Frontal cortex (tissue), 4 donors: ENCODE measurements at places on chromosomes 16 and 17. TPM values are rescaled to one million over a fixed set of nuclear protein-coding genes. Genes with fewer than 3 reads are reported as not detected.

GRCh38 chr16:3223913-3224515 is 10.9 kb downstream of the ZNF200 start:
- no peak for DNase-seq

- no peak for DNase-seq
Measured at GRCh38 chr16:69199382-69199781, 12.4 kb downstream of the SNTB2 start.

GRCh38 chr16:75343941-75344340 is 89.4 kb downstream of the CFDP1 start:
- no peak for DNase-seq

DNA sequence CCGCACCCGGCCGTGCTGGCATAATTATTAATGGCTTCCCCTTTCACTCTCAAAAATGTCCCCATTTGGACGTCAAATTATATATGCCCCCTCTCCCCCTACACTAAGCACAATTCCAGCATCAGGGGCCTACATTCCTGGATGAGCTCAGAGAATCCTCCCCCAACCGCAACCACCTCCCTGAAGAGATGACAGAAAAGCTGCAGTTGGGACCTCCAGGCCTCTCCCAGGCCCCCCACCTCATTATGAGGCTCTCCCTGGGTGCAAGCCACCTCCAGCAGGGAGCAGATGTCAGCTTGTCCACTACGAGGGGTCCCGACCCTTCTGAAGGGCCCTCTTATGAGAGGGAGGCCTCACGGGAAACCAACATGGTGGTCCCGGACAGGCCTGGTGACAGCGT is 18.5 kb upstream of the NCBP3 start:
- no peak for DNase-seq

DNA sequence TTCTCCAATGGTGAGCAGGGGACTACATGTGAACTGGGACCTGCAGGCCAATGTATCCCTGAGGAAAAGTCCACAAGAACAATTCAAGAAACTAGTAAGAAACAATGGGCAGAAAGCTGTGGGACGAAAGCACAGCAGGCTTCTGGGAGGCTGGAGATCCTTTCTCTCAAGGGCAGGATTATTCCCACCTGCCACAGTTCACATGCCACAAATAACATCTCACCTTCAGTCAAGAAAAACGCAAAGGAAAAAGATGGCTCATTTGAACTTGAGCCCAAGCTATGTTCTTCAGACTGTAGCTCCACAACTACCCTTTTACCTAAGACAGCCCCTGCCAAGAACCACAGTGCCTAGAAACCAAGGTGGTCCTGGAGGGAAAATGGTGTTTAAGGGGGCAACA is 13.0 kb downstream of the HAS3 start:
- DNase-seq, result no peak

DNA sequence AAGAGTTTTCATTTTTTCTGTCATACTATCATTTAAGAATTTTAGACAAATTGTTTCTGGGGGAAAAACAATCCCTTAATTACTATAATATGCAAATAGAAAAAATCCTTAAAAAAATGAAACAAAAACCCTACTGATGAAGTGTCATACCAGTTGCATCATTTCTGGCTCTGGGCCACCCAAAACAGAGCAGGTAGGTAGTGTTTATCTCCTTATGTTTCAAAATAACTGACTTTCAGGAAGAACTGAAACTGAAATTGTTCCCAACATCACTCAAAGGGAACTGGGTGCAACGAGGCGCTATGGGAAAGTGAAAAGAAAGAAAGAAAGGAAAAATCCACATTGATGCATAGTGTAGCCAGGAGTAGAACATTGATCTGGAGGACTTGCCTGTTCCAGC is 653.1 kb upstream of the SOX9 start:
- DNase-seq, result no peak

DNA sequence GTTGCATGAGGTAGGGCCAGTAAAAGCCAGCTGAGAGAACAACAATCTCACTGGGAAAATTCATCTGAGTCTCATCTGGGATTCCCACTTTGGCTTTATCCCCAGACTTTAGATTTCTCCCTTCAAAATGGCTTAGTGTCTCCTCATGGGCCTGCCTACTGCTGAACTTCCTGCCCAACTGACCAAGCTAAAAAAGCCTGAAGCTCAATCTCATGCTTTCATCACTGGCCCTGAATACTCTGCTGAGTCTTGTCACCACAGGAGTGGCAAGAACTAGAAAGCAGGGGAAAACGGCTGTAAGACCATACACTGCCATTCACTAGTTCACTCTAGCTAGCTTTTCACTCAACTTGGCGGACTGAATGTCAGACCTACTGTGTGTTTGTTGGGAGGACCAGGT is 96.4 kb upstream of the NOG start:
- no peak for DNase-seq

GRCh38 chr16:31471875-31472708 is at the start of gene TGFB1I1:
TGFB1I1 (plus strand) TSS chr16:31472152; CDS start chr16:31472189, 37 bp downstream.
- DNase-seq, result peak; percentile 69

DNA sequence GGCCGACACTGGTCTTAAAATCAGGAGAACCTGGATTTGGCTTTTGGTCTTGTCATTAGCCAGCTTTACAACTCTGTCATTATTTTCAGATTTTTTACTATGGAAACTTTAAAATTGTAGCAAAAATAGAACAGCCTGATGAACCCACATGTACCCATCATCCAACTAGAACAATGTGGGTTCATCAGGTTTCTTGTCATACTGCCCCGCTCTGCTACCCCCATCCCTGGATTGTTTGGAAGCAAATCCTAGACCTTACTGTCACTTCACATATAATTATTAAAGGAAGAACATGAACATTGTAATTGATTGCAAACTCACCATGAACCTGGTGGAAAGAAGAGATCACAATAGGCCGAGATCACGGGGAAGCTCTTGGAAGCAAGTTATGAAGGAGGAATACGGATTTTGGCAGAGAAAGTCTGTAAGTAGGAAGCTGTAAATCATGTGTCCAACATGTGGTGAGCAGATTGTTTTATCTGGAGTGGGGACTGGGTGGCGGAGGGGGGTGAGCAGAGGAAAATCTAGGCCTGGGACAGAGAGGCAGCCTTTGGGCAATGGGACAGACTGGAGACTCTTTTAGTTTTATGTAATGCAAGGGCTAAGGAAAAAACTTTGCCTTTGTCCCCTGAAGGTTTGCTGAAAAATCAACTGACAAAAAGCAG is 67.0 kb downstream of the PITPNC1 start:
- DNase-seq, result no peak

GRCh38 chr17:76747716-76748363 is 9.9 kb downstream of the MFSD11 start:
- DNase-seq, result no peak

GRCh38 chr17:7857713-7858521 is at the start of gene CYB5D1:
CYB5D1 (plus strand) TSS chr17:7858003; CDS start chr17:7858135, 132 bp downstream.
- DNase-seq, result peak; percentile 70

GRCh38 chr16:72400257-72401083 is 228.5 kb upstream of the PMFBP1 start:
- DNase-seq, result peak; percentile 39

- DNase-seq, result no peak
Measured at GRCh38 chr16:66656547-66656946, 40.0 kb downstream of the CMTM4 start.

DNA sequence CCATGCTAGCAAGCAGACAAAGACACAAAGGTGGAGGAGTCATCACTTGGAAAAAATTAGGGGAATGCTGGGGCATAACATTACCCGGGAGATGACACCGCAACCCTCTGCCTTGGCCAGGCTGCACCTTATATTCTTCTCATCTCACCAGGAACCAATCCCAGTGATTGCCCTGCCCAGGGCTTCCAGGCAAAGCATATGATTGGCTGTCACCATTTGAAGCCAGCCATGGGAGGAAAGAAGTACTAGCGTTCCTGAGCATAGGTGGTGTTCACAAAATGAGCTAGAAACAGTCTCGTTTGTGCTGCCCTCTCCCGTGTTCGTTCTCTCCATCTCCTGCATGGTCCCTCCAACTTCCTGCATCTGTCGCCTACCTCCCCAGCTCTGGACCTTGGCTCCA is 29.6 kb downstream of the TEKT5 start:
- DNase-seq, result no peak

- DNase-seq, result peak; percentile 65
Measured at GRCh38 chr16:66935314-66936011, at the start of gene CES2. CES2 (plus strand) TSS chr16:66935516; CDS start chr16:66935636, 120 bp downstream.

DNA sequence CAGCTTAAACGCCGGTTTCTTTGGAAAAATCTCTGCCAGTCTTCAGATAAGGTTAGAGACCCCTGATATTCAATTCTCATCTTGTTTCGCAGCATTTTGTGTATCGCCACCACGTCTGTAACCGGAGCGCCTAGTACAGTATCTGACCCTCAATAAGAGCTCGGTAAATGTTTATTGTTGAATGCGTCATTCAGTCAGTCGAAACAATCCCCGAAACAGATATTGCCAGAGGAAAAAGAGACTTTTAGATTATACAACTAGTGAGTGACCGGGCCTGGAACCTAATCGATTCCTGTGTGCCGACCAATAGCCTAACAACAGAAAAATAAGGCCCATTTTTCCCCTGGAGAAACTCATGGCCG is 626 bp downstream of the PELP1 start:
- DNase-seq, result peak; percentile 11

DNA sequence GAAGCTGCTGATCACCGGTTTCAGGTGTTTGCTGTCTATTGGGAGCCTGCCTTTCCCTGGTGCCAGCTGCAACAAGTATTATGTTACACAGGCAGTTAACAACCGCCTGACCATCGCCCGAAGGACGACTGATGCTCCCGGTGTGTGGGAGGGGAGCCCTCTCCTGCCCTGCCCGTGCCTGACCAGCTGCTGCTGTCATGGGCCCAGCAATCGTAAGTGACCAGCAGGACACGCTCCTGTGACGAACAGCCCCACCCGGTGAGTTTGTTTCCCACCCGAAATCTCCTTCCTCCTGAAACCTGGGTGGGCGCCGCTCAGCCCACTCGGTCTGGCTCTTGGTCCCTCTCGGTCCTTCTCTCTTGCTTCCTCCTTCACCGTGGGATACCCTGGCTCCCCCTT is 17.9 kb upstream of the UBE2I start:
- no peak for DNase-seq

GRCh38 chr17:38358586-38359513 is 7.2 kb downstream of the SOCS7 start:
- no peak for DNase-seq

- DNase-seq, result peak; percentile 70
Measured at GRCh38 chr17:32998111-32998886, 6.7 kb downstream of the SPACA3 start.

DNA sequence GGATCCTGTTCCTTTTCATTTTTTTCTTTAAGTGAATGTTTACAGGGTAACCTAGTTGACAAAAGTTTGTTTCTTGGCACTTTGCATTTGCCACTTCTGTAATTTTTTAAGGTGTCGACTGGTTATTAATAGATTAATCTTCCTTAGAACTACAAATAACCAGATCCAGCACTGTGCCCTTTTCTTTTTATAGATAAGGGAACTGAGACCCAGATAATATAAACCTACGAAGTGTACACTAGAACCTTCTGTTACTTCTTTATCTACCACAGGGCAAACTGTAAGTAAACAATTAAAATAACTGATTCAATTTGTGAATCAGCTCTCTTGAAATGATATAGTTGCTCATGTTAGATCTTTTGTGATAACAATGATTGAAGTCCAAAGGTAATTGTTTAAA is 55.4 kb downstream of the NLK start:
- DNase-seq, result no peak

GRCh38 chr17:8825802-8826201 is 26.6 kb upstream of the MFSD6L start:
- no peak for DNase-seq

DNA sequence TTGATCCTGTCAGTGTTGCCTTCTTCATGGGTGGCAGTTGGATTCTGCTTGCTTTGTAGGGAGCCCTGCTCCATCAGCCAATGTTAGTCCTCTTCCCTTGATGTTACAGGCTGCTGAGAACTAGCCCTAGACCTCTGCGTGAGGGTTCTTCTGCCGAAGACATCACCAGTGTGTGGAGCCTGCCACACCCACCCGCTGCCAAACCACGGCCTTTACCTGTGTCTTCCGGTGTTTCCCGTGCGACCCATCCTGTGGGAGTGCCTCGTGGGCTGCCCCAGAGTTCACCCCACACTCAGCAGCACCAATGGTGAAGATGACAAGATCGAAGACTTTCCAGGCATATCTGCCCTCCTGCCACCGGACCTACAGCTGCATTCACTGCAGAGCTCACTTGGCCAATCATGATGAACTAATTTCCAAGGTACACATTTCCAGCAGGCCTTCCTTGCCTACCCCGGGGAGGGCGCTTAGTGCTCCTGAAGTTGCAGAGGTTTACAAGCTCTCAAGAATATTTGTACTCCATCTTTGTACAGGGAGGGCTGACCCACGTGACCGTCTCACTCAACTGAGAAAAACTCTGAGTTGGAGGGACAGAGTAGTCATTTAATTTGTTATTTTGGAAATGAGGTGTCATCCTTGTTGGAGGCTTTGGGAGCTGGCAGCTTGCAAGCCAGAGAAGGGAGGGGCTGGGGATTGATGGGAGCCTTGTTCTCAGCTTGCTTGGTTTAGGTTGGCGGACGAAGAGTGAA is 21.8 kb downstream of the YPEL2 start:
- DNase-seq, result no peak

GRCh38 chr16:54283725-54284318 is 2.8 kb downstream of the IRX3 start:
- no peak for DNase-seq

DNA sequence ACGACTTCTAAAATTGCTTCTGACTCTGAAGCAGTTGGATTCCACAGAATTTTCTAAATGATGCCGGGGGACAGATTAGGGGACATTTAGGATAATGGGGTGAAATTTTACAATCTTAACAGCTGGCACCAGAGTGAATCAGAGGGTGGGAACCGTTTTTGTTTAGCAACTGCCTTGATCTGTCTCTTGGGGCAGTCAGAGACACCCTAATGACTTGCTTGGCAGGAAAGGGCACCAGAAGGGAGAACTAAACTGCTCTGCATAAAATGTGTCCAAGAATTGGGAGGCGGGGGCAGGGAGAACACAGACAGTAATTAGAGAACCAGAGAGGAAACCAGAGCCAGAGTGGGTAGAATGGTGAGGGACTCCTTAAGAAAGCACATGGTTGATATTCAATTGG is 6.1 kb upstream of the ABCC12 start:
- DNase-seq, result no peak

- DNase-seq, result no peak
Measured at GRCh38 chr16:13938480-13938879, 18.5 kb downstream of the ERCC4 start.

GRCh38 chr16:31221357-31222160 is 4.6 kb upstream of the PYDC1 start:
- DNase-seq, result no peak

DNA sequence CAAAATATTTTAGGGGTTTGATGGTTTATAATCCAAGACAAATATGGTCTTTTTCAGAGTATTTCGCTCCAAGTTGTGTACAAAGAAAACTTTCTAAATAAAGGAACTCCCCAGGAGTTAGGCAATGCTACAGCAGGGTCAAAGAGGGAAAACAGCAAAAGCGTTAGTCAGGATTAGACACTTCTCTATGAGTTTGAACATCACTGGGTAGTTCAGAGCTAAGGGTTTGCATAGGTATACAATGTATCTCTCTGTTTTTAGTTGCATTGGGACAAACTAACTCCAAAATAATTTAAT is 34.8 kb downstream of the FAM20A start:
- no peak for DNase-seq

MILR1 gene
- 0.82 TPM for total RNA-seq

AXIN1 gene
- total RNA-seq, result 24.5 TPM

KAT8 gene
- total RNA-seq, result 47.7 TPM

NMRAL1 gene
- 62.0 TPM for total RNA-seq

CD300E gene
- under 0.01 TPM for total RNA-seq

HEXIM1 gene
- 8.6 TPM for total RNA-seq

SCARF1 gene
- 3.3 TPM for total RNA-seq

GRAP gene
- total RNA-seq, result 1.6 TPM

EME1 gene
- 1.2 TPM for total RNA-seq

TMC7 gene
- total RNA-seq, result 3.3 TPM

OR3A2 gene
- total RNA-seq, result 2.4 TPM

PLCG2 gene
- total RNA-seq, result 1.2 TPM

TAT gene
- total RNA-seq, result not detected
